Stimulated activated CD4-positive, alpha-beta T cell treated with anti-CD3 and anti-CD28 coated beads, Interleukin-1b, Interleukin-23, amount 100 ng/mL, for 4 hours (primary cell): ENCODE measurements at places on chromosomes 16 and 17.

DNA sequence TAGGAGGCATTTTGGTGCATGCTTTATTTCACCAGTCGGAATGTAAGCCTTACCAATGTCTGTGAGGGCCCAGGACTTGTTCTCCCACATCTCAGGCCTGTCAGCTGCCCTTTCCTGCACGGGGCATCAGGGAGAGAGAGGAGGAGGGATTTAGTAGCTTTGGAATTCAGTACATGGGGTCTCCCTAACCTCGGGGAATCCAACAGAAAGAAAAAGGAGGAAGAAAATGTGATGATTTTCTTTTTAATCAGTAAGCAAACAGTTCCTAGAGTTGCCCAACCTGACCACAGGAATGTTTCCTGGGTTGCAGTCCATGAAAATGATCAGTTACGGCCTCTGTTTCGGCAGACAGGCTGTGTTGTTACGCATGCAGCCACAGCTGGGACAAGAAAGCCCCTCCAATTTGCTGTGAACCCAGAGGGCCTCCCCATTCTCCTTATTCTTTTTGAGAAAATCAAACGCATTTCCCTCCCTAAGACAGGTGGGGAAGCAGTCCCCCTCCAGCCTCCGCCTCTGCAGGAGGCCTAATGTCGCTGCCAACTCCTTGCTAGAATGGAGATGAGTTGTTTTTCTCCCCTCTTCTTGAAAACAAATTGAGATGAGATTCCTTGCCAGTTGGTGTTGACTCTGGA, 53.1 kb upstream of the TANGO6 start:
- no peak for DNase-seq

DNA sequence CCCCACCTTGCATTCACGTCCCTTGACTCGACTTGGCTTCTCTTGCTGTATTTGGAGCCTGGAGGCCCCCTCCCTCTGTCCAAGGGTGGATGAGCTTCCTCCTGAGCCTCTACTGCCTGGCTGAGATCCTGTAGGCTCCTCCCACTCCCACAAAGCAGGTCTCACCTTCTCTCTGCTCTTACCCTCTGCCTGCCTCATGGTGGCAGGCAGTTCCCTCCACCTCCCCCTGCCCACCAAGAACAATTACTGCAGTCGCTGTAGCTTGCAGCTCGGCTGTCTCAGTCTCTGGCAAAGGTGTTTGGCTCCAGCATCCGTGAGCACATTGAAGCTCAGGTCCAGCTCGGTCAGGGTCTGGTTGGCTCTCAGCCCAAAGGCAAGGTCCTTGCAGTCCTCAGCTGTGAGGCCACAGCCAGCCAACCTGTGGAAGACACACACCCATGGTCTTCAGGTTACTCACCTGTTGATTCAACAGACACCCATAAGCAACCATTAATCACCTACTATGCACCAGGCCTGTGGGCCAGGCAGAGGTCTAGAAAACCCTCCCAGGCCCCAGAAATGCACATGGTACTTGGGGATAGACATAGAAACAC, 42.6 kb downstream of the NLRP1 start:
- DNase-seq = no peak

GRCh38 chr16:85437166-85438052, 175.7 kb upstream of the GSE1 start:
- no peak for DNase-seq

DNA sequence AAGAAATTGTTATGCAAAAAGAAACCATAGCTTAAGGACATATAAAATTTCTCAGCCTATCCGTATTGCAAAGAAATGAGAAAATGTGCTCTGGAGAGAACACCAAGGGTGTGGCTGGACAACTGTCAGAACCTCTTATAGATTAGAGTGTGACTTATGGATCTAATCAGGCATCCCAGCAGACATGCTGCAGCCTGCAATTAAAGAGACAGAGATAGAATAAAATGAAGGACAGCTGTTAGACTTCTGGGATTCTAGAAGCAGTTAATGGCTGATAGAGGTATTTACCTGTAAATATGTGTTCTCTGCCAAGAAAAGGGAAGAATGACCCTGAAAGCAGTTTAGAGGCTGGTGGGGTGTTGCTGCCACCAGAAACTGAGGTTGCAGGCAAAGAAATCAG, 160.1 kb upstream of the KIF2B start:
- no peak for DNase-seq

GRCh38 chr16:52861614-52862022, 191.1 kb downstream of the CHD9NB start:
- DNase-seq = no peak

- no peak for DNase-seq
These were observed 30.3 kb upstream of the RPH3AL start for GRCh38 chr17:382644-383533.

DNA sequence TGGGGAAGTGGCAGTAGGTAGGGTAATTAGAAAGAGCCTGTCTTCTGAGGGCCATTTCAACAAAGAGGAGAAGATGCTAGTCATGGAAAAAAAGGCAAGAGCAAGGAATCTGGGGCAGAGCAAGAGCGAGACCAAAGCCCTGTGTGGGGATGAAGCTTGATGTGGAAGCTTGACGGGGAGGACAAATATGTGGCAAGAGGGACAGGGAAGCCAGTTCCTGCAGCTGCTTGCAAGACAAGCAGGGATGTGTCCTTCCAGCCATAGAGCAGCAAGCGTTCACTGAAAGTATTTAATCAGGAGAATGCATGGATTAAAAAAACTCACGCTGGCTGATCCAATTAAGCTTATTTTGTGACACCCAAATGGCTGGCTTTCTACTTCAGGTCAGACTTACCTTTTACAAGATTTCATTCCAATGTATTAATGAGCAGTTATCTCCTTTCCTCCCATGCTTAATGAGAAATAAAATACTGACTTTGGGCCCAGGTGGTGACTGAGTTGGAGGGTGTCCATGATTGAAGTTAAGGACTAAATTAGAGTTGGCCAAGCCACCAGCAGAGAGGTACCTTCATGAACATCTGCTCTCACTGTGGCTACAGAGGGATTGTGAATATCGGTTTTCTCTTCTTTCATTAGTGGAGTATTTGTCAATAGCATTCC, 76.8 kb downstream of the ABCA8 start:
- DNase-seq = no peak

DNA sequence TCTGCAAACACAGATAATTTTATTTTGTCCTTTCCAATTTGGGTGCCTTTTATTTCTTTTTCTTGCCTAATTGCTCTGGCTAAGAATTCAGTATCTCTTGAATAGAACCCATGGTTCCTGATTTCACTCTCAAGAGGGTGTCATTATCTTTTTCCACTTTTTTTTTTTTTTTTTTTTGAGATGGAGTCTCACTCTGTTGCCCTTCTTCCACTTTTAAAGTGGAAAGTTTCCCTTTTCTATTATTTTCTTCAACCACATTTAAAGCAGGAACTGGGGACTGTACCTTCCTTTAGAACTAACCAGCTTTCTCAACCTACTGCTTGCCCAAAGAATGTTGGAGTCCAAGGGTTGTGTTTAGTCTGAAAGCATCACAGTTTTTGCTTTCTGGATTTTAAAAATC, 31.1 kb downstream of the SLFN11 start:
- DNase-seq = no peak

DNA sequence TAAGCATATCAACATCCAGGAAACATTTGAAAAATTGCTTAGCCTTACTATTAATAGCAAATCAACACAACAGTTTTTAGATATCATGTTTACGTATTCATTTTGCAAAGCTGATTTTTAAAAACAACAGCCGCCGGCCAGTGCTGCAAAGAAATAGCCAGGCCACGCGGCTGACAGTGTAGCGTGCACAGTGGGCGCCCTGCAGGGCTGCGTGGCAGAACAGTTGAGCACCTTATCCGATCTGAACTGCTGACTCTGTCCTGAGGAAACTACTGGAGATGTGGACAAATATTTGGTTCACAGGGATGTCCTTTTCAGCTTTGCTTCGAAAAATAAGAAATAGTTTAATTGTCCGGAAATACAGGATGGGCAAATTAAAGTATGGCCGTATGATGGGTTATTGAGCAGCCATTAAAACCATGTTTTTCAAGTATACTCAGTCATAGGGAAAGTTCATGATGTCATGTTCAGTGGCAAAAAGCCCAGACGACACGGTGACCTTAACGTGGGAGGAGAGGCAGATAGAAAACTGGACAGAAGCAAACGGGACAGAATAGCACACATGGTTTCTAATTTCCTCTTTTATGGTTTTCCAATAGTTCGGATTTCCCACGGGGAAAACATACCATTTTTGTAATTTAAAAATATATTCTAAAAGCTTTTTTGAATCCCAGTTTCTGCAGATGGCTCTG, 52.4 kb upstream of the ENDOV start:
- DNase-seq = no peak

DNA sequence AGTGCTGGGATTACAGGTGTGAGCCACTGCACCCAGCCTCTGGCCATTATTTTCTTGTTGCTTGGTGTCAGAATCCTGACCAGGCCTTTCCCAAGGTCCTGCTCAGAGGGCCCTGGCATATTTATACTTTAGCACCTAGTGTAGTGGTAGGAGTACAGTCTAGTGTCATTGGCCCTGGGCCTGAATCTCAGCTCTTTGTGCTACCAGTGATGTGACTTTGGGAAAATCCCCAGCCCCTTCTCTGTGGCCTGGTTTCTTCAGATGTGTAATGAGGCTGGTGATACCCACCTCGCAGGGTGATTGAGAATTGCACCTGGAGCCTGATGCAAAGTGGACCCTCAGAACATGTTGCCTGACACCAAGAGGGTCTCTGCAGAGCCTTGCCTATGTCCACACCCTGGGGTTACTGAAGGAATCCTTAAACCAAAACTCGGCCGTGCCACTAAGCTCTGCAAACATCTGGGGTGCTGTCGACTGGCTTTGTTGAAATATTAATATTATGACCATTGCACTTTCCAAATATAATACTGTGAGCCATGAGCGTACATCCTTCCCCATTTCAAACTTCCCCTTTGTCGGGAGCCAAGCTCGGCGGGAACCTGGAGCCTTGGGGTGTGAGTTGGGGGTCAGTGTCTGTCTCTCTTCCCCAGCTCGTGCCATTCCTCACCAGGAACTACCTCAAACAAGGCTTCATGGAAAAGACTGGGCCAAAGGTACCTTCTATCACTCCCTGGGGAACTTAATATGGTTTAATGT, 18.0 kb upstream of the RNF135 start:
- DNase-seq = no peak

DNA sequence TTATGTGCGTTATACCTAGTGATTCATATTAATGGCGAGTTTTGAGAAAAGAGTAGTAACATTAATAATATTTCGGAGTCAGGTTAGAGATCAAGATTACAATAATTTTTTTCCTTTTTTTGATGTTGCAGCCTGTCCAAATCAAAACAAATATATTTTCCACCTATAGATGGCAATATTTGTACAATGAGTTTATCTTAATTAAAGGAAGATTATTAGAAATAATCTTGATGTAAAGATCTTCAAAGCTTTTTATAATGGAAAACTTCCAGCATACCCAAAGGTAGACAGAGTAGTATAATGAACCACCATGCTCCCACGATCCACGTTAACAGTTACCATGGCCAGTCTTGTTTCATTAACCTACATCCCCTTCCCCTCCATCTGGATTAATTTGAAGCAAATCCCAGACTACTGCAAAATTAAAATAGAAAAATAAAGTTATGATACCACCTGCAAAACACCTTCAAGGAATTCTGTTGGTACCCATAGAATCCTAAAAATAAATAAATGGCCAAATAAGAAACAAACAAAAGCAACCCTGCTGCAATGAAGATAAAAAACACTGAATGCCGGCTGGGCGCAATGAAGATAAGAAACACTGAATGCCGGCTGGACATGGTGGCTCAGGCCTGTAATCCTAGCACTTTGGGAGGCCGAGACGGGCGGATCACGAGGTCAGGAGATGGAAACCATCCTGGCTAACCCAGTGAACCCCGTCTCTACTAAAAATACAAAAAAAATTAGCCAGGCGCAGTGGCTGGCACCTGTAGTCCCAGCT, 46.5 kb upstream of the GINS3 start:
- no peak for DNase-seq

DNA sequence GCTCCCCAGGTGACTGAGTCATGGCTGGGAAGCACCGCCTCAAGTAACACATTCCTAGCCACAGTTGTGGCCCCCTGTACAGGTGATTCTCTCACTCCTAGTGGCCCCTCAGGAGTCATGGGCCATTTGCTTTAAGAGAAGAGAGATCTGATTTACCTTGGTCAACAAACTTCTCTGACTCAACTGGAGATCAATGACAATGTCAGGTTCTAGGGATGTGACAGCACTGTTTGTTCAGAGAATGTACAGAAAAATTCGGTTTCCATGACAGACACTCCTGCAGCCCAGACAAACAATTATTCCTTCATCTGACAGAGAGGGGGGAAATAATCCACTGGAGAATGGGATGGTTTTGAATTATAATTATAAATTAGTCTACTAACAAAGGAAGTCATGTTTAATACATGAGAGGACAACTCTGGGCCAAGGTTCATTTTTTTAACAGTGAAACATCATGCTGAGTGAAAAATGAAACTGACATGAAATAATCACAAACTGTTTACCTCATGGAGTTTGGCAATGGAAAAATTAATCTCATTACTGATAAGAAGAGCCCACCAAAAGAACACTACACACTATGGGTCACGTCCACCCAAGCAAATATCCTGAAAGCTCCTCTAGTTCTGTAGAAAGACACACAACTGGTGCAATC, 9.7 kb downstream of the ERN1 start:
- no peak for DNase-seq

DNA sequence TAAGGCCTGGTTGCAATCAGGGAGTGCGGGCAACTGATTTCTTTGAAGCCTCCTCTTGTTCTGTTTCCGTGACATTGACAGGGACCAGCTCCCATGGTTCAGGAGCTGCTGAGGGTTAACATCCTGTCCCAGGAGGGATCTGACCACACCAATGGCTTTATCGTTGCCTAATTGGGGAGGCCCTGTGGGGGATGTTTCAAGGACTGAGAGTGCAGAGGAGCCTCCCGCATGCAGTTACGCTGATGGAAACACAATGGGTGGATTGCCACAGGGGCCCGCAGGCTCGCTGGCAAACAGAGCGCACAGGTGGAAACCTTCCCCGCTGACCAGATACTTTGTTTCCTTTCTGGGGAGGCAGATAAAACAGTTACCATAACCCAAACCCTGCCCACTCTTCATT, 23.8 kb upstream of the ABCC1 start:
- DNase-seq = no peak

DNA sequence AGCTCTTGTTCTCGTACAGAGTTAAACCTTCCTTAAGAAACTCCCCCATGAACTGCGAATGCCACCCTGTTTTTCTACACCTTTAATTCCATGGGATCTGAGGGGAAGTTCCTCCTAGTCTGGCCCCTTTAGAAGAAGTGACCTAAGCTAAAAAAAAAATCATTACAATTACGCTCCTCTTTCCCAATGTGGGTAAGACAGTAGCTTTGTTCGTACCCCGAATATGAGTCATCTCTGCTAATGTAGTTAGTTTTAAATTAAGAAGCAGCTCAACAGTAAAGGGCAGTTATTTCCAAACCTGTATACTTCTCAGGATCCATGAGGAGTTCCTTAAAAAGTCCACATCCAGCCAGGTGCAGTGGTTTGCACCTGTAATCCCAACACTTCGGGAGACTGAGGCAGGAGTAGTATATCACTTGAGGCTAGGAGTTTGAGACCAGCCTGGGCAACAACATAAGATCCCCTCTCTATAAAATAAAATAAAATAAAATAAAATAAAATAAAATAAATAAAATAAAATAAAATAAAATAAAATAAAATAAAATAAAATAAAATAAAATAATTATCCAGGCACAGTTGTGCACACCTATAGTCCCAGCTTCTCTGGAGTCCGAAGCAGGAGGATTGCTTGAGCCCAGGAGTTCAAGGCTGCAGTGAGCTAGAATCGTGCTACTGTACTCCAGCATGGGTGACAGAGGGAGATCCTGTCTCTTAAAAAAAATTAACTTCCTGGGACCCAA, 26.1 kb downstream of the RCVRN start:
- DNase-seq = no peak

- DNase-seq = no peak
These were observed 572 bp downstream of the FAM171A2 start for GRCh38 chr17:44362949-44363612.
